ENCODE measurements at places on chromosomes 1 and 21.

DNA sequence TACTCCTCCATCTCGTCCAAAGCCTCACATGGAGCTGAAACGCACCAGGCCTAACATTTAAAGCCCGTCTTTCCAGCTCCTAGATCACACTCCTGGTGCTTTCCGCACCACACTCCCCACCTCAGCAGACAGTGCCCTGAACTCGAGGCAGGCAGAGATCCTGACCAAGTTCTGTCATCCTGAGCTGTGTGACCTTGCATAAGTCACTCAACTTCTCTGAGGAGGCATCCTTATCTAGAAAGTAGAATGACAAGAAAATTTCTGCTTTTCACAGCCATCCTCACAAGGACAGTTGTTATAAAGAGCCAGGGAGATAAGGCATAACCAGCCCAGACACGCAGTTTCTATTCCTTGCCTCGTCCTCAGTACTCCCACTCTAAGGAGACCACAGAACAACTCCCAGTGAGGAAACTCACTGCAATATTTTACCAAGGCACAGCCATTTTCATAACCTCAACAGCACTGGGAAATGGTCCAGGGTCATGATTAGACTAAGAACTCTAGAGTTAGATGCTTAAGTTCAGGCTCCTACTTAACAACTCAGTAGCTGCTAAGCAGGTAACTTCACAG is 3.1 kb downstream of the LRP8 start:
- DNase-seq: no peak

- DNase-seq: no peak
These were observed 2.2 kb upstream of the DDOST start for GRCh38 chr1:20663365-20663764.

DNA sequence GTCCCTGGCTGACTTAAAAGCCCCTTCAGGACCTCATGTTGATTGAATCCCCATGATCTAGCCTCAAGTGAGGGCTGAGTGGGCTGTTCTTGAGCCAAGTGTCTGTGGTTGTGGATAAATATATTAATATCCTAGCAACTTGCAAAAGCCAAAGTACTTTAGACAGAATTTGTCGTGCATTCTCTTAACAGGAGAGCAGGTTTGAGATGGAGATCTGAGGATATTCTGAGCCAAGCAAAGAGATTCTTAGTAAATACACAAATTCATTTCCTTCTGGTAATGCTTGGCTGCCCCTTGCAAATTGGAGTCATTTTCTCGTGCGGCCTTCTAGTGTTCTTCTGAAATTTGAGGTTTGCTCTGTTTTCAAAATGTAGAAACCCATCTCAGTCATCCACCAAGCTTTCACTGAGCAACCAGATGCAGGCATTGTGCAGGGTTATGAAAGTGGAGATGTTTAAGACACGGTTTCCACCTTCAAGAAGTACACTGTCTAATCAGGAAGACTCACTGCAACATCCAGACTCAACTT is 242.1 kb upstream of the JUN start:
- DNase-seq: no peak

DNA sequence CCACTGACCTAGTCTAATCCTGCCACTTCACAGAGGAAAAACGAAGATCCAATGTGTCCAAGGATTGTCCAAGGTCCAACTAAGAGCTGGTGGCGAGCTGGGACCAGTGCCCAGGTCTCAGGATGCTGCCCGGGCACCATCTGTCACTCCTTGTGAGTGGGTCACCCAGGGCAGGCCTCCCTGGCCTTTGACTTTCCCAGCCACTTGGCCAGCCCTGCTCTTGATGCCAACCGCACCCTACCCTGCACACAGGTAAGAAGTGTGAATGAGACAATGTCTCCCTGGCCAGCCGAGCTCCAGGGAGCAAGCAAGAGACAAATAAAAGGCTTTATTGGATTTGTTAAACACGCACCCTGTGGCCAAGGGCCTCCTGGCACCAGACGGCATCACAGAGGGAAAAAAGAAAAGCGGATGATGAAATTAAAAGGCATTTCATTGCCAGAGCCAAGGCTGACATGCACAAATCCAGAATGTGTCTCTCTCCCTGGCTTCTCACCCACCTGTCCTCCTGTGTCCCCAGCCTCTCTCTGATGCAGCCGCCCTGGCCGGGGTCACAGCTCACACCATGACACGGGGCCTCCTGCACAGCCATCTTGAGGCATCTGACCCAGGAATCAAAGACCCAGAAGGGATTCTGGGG is 72.8 kb downstream of the CAMK2N1 start:
- no peak for DNase-seq

DNA sequence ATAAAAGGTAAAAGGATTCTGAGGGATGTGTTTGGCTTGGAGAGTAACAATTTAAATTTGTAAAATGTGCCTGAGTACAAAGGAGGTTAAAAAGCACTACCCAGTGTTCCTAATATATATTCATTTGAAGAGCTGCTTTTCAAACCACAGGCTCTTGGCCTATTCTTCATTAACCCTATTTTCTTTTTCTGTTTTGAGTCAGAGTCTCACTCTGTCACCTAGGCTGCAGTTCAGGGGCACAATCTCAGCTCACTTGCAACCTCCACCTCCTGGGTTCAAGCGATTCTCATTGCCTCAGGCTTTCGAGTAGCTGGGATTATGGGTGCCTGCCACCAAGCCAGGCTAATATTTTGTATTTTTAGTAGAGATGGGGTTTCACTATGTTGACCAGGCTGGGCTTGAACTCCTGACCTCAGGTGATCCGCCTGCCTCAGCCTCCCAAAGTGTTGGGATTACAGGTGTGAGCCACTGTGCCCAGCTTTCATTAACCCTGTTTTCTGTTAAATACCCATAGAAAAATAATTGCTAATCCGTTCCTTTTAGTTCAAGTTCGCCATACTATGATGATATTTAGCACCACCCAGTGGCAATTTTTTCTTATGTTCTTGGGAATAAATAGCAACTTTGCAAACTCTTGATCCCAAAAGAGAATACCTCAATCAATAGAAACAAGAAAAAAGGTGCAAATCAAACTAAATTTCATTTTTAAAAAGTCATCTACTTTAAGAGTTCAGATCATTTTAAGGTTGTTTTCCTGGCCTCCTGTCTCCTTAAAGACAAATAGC is 30.5 kb downstream of the ZBTB8OS start:
- DNase-seq: no peak

DNA sequence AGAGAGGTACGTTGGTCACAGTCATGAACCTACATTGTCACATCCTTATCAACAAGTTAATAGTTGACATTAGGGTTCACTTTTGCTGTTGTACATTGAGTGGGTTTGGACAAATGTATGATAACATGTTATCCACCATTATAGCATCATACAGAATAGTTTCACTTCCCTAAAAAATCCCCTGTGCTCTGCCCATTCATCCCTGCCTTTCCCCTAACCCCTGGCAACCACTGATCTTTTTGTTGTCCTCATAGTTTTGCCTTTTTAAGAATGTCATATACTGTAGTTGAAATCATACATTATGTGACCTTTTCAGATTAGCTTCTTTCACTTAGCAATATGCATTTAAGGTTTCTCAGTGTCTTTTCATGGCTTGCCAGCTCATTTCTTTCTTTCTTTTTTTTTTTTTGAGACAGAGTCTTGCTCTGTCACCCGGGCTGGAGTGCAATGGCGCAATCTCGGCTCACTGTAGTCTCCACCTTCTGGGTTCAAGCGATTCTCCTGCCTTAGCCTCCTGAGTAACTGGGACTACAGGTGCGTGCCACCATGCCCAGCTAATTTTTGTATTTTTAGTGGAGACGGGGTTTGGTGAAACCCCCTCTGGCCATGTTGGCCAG is 50.6 kb downstream of the UCK2 start:
- no peak for DNase-seq

GRCh38 chr1:112934577-112934976 is 21.4 kb downstream of the SLC16A1 start:
- DNase-seq: no peak

GRCh38 chr1:184843732-184844495 is 89.3 kb upstream of the EDEM3 start:
- DNase-seq: no peak

DNA sequence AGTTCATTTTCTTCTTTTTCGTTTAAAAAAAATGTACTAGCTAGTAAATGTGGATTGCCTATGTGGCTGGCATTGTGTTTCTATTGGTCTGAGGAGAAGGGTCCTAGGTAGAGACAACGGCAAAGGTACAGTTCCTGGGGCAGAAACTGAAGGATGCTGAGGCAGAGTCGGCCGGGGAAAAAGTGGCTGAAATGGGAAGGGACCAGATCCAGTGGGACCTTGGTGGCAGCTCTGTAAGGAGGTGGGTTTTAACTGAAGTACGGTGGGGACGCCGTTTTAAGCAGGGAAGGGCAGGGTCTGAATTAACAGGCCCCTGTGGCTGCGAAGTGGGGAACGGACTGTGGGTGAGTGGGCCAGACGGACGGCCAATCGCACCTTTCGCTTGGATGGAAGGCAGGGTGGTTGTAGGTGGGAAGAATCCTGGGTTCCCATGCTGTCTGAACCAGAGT is 420 bp upstream of the VPS13D start:
- DNase-seq: no peak

- DNase-seq: no peak
These were observed 45.7 kb upstream of the CACYBP start for GRCh38 chr1:174954073-174954460.

- no peak for DNase-seq
These were observed 35.3 kb upstream of the NGF start for GRCh38 chr1:115373305-115373704.

- DNase-seq: no peak
These were observed 363.8 kb downstream of the PTPRC start for GRCh38 chr1:199002661-199003060.

- DNase-seq: no peak
These were observed 14.3 kb upstream of the GPR52 start for GRCh38 chr1:174433451-174433850.

- DNase-seq: no peak
These were observed 29.7 kb upstream of the RNF2 start for GRCh38 chr1:185015631-185016030.

GRCh38 chr1:198018529-198018928 is 101.4 kb downstream of the LHX9 start:
- no peak for DNase-seq

DNA sequence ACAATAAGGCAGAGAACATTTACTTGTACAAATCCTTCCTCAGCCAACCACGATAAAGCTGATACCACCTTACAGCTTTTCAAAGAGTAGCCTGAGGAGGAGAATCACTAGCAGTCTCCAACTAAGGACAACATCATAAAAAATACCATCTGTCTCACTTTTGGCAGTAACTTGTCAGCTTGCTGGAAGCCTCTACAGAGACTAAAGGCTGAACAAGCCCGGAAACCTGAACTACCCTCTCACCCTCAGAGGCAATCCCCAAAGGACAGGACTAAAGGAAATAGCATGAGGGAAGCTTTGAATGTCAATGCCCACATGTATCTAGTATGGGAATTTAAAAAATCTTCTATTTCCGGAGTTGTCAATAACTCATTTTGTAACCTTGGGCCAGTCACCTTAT is 10.6 kb downstream of the SRSF4 start:
- no peak for DNase-seq

GRCh38 chr1:167127661-167128060 is 33.8 kb downstream of the STYXL2 start:
- no peak for DNase-seq

DNA sequence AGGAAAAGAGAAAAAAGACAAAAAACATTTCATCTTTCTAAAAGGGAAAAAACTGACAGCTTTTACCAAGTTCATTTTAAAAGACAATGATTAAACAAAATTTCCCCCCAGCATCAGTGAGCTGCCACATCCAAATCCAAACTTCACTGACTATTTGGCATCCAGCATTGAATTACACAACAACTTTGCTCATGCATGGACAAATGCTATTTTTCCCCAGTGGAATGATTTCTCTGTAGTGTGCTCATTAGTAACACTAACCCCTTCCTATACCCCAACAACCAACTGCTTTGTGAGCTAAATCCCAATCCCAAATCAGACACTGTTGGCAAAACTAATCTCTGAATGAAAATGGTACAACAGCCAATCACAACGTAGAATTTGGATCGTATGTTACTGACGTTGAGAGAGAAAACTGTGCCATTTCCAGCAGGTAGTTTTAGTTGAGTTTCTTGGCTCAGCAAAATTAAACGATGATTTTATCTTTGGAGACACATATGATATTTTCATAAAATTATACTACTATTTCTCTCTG is 37.9 kb downstream of the PIK3R3 start:
- no peak for DNase-seq

DNA sequence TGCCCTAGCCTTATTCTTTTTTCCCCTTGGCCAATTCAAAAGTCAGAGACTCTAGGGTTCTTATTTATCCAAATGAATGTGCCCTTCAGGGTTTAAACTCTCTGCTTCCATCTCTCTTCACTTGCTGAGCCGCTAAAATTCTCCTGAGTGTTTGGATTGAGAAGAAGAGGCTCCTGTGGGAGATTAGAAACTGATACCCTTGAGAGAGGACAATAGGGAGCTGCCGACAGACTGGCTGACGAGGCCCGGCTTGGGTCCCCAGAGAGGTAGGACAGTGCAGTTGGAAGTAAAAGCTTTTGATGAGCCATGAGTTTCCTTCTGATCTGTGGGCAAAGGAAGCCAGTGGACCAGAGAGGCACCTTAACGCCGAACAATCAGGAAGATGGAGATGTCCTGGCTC is 41.3 kb upstream of the UBE2U start:
- no peak for DNase-seq

DNA sequence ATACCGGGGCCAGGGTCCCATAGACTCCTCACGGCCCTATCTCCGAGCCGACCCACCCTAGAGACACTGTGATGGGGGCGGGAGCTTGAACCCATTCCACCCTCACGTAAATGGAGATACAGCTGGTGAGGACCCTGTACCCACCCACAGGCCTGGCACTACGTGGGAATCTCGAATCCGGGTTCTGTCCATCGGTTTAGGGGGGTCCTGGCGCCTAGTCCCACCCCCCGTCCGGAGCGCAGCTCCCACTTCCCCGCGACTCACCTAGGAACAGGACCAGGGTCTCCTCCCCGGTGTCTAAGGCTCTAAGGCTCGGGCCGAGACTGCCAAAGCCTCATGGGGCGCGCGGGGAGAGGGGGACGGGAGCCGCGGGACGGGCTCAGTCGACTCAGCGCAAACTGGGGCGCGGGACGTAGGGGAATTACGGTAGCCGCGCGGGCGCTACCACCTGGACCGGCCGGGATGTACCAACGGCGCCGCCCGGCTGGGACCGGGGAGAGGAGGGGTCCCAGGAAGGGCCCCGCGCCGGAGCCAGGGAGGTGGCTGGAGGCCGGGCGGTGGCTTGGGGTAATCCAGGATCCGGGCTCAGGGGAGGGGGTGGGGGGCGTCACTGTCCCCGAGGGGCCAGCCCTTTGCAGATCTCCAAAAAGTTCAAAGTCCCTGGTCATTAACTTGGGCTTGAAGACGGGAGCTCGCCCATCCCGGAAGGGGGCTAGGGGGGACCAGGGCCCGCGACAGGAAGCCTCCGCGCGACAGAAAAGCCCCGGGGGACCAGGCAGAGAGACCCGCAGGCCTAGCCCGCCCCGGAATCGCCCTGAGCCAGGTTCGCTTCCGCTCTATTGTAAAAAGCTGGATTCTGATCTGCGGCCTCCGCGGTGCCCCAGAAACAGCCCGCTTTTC is 1.0 kb downstream of the PLEKHG5 start:
- no peak for DNase-seq

GRCh38 chr1:232511172-232511571 is 118.8 kb downstream of the SIPA1L2 start:
- no peak for DNase-seq
